ENCODE measurements at places on chromosomes 6 and 20.

DNA sequence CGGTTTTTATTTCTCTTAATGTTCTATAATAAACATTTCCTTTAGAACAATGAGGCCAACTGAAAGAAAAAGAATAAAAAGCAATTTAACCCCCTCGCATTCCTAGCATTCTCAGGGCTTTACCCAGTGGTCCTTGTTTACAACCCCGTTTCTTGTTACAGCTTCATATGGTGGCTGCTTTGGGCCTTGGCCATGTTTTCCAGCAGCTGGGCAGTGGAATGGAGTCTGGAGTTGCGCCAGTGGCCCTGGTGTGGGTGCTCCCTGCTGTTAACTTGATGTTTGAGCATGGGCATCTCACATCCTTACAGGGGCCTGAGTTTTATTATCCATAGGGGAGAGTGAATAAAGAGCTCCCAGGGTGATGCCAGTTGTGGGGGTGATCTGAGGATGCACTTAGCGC is 18.8 kb downstream of the EFCAB8 start:
- DNase-seq = no peak

GRCh38 chr20:33273117-33273851 is 9.7 kb upstream of the BPIFB1 start:
- DNase-seq = no peak

DNA sequence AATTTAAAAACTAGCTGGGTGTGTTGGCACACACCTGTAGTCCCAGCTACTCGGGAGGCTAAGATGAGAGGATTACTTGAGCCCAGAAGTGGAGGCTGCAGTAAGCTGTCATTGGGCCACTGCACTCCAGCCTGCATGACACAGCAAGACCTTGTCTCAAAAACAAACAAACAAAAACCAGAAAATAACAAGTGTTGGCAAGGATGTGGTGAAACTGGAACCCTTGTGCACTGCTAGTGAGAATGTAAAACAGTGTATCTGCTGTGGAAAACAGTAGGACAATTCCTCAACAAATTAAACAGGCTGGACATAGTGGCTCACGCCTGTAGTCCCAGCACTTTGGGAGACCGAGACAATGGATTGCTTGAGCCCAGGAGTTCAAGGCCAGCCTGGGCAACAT is 3.5 kb downstream of the UQCC1 start:
- no peak for DNase-seq

GRCh38 chr6:96900873-96901272 is 3.2 kb upstream of the NDUFAF4 start:
- DNase-seq = no peak

GRCh38 chr6:90199900-90200299 is 96.7 kb downstream of the BACH2 start:
- DNase-seq = no peak

GRCh38 chr20:14595051-14595450 is 257.6 kb upstream of the FLRT3 start:
- DNase-seq = no peak

DNA sequence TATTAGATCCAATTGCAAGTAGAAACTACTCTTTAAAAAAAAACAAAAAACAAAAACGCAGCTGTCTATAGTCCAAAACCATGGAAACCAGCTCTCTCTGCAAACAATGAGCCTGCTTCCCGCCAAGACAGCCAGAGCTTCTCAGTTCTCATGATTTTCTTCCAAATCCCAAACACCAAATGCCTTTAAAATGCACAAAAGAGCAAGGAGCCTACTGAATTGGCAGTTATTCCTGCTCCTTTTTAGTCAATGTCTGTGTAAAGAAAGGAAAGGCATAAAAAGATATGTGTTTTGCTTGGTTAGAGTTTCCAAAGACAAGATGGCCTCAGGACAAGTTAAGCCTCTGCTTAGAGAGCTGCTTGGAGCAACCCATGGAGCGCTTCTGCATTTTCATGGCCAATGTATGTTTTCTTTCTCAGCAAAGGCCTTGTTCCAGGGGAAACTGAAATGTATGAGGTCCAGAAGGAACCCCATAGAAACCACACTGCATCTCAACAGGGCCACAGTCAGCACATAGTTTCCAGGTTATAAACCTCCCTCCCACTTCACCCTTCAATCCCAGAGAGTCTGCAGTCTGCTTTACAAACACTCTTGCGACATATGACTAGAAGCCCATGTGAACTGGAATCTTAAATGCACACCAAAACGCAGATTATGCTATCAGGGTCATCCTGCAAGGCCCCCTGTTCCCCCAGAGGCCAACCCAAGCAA is 209.3 kb upstream of the TAB2 start:
- DNase-seq = no peak

GRCh38 chr6:107770541-107770940 is 53.6 kb downstream of the SCML4 start:
- DNase-seq = no peak

All from stimulated activated CD8-positive, alpha-beta memory T cell treated with anti-CD3 and anti-CD28 coated beads, Interleukin-2, amount 100 ng/mL, for 1 hour (primary cell).